Endothelial cell of coronary artery (primary cell): ENCODE measurements at places on chromosomes 2 and 18. TPM values are rescaled to one million over a fixed set of nuclear protein-coding genes. Genes with fewer than 3 reads are reported as not detected.

KCNK3 gene
- total RNA-seq, result not detected in 2 replicates

CPO gene
- total RNA-seq, result not detected in 2 replicates

SPAST gene
- 23.9 and 28.9 TPM in 2 replicates for total RNA-seq

PRKAG3 gene
- total RNA-seq, result not detected in 2 replicates

CFAP210 gene
- total RNA-seq, result not detected in 2 replicates

ACMSD gene
- total RNA-seq, result not detected in 2 replicates

GAL3ST2 gene
- 0.09 TPM in 1 of 2 replicates, not detected in the other for total RNA-seq

TEX44 gene
- total RNA-seq, result not detected in 2 replicates

IRS1 gene
- total RNA-seq, result under 0.01 and 1.6 TPM in 2 replicates

R3HDM1 gene
- total RNA-seq, result 4.7 and 7.1 TPM in 2 replicates

TGFA gene
- total RNA-seq, result 0.09 and 0.38 TPM in 2 replicates

AFF3 gene
- total RNA-seq, result 0.27 TPM in 1 of 2 replicates, not detected in the other

HMSD gene
- total RNA-seq, result 0.09 TPM in 1 of 2 replicates, not detected in the other

SERTAD2 gene
- total RNA-seq, result 2.4 and 4.7 TPM in 2 replicates

NFU1 gene
- total RNA-seq, result 49.0 and 52.9 TPM in 2 replicates

ANO7 gene
- 0.45 and 0.47 TPM in 2 replicates for total RNA-seq

SALL3 gene
- total RNA-seq, result not detected in 2 replicates

FAM168B gene
- 82.0 and 84.0 TPM in 2 replicates for total RNA-seq

RGPD5 gene
- total RNA-seq, result 23.4 and 32.8 TPM in 2 replicates

CD8B gene
- not detected in 2 replicates for total RNA-seq

KIF5C gene
- total RNA-seq, result 0.09 TPM in 2 replicates

WDPCP gene
- total RNA-seq, result 5.9 and 6.2 TPM in 2 replicates

MAL gene
- not detected in 2 replicates for total RNA-seq

TEKT4 gene
- total RNA-seq, result not detected in 2 replicates

ASB18 gene
- total RNA-seq, result not detected in 2 replicates

COL4A3 gene
- 0.19 TPM in 1 of 2 replicates, not detected in the other for total RNA-seq

ADAM23 gene
- total RNA-seq, result 17.4 and 18.4 TPM in 2 replicates

ABCG8 gene
- total RNA-seq, result not detected in 2 replicates

CFAP65 gene
- under 0.01 TPM in 1 of 2 replicates, not detected in the other for total RNA-seq

ABCG5 gene
- not detected in 2 replicates for total RNA-seq

IL36RN gene
- total RNA-seq, result not detected in 2 replicates
